ENCODE measurements at places on chromosomes 1 and 21.

- DNase-seq: no peak
Measured at GRCh38 chr1:156910309-156910782, 10.1 kb upstream of the LRRC71 start.

DNA sequence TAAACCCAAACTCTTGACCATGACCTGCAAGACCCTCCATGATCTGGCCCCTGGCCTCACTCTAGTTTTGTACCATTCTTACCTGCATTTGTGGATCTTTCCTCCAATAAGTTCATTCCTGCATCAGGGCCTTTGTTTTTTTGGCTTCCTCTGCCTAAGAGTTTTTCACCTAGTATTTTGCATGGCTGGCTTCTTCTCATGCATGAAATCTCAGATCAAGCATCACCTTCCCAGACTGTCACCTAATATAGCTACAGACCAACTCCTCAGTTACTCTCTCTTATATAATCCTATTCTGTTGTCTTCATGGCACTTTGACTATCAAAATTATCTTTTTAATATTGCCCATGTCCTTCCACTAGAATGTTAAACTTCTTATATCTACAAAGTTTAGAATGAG is 54.2 kb downstream of the BTBD8 start:
- no peak for DNase-seq

- DNase-seq: no peak
Measured at GRCh38 chr1:186304982-186305949, 69.8 kb downstream of the TPR start.

- no peak for DNase-seq
Measured at GRCh38 chr1:94643819-94644218, 102.3 kb upstream of the F3 start.

DNA sequence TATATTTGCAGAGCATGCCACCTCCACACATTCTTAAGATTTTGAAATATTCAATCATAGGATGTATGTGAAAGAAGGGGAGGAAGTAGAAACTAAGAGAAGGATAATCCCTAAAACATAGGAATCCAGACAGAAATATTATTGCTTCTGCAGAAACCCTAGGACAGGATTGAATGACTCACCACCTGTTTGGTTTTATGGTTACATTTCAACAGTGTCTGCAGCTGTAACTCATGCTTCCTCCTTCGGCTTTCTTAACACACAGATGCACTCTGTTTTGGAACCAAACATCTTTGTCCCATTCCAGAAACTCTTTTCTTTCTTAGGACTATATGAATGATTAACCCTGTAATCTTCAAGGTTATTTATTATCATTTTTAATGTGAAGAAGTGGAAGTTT is 20.7 kb downstream of the RGS7 start:
- no peak for DNase-seq

DNA sequence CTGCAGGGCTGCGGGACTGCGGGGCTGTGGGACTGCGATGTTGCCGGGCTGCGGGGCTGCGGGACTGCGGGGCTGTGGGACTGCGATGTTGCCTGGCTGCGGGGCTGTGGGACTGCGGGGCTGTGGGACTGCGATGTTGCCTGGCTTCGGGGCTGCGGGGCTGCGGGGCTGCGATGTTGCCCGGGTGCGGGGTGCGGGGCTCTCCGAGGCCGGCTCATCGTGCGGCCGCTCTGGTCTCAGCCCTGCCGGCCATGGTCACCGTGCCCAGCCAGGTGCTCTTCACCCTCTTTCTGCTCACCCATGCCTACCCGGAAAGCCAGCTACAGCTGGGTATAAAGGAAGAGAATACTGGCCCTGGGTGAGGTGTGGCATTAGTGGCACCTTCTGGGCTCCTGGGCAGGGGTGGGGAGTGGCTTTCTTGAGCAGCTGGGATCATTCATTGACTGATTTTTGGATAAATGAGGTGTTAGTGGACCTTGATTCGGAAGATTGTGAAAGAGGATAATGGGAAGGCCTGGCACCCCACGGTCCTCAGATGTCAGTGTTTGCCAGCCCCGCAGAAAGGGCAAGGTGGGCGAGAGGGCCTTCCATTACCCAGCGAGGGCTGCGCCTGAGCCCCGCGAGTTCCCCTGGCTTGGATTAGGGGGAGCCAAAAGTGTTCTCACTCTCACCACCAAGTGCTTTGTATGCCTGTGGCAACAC is 36.3 kb downstream of the COQ8A start:
- DNase-seq: no peak

DNA sequence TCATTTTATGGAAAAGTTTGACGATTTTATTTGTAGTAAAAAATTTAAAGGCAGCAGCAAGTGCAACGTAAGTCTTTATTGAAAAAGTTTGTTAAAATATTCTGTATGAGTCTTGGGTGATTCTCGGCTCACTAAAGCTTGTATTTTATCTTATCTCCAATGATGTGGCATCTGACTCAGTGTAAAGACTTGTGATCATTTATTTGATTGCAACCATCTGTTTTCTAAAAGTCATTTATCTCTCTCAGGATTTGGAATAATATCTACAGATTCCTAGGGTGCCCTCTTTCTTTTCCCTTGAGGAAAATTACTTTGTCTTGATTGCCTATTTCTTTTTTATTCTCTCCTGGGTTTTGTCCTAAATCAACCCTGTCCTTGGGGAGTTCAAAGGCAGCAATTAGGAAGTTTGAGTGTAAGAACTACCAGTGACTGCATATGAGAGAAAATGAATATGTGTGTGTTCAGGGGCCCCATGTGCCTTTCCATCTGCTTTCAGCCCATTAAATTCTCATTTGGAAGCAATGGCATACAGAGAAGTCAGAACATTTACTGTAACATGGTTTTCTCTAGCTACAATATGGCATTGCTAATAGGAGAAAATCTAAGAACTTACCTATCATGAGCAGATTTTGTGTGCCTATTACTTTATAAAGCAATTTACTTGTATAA is 575.0 kb upstream of the CHRM3 start:
- no peak for DNase-seq

DNA sequence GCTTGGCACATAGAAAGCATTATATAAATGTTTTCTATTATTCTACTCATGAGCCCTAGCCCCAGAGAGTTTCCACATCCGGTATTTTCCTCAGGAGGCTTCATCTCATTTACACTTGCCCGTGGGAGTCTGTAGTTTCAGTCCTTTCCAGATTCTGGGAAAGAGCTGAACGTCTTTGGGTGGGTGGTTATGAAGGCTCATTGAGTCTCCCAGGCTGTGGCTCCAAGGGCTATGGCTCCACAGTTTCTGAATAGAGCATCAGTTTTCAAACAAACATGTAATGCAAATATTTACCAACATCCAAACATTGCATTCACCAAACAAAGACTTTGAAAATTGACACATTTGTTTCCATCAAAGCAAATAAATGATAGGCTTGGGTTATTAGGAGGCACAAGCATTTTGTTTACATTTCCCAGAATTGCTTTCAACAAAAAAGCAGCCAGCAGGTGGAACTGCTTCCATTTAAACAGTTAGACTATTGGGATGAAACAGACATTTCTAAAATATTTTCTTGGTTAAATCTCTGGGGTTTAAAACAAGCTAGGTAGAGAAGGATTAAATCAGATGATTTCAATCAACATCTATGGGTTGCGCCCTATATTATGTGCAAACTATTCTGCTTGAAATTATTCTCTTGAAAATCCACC is 1.3 kb upstream of the LEMD1 start:
- no peak for DNase-seq

DNA sequence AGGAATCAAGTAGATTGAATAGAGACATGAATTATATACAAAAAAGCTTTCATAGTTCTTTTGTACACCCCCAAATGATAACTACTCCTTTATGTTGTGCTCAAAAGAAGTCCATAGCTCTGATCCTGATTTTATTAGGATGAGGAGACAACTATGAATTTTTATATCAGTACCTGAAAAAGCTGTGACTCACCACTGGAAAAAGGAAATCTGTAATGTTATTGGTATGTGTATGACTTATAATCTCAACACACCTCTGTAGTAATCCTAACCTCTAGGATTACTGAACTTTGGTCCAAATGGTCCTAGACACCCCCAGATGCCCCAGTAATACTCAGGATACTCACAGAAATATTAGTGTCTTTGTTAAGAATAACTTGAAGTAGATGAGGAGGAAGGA is 10.2 kb downstream of the PRKAB2 start:
- DNase-seq: no peak

DNA sequence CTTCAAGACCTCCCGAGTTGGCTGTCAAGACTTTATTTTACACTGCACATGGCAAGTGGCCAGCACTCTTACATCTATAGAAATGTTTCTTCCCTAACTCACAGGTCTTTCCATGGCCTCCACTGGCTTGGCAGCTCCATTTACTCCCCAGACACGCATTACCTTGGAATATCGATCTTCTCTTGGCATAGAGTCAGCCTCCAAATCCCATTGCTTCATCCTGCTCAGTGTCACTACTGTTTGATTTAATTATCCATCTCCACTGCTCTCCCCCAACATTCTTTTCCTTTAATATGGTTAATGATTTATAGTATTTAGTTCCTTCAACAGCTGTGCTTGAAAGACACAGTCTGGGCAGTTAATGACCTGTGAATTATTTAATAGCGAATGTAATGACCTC is 241.2 kb upstream of the MAP1LC3C start:
- no peak for DNase-seq
